Eye (tissue), 1 donor: ENCODE measurements at places on chromosomes 6 and 20.

- no peak for DNase-seq
Measured at GRCh38 chr6:6411115-6411514, 90.7 kb upstream of the F13A1 start.

DNA sequence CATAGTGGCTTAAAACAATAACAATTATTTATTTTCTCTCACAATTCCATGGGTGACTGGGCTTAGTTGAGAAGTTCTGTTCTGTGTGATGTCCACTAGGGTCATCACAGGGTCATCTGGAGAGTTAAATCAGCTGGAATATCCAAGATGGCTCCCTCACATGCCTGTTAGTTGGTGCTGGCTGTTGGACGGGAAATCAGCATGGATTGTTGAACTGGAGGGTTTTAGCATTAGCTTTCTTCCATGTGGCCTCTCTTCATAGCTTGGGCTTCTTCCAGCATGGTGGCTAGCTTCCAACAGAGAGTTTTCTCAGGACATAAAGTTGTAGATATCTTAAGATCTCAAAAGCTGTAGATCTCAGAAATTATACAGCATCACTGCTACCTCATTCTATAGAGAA lies 19.6 kb downstream of the MARCKS start:
- DNase-seq = no peak

GRCh38 chr6:144351379-144352127 lies 66.4 kb downstream of the UTRN start:
- DNase-seq = no peak

GRCh38 chr6:47464052-47464451 lies 13.5 kb upstream of the CD2AP start:
- no peak for DNase-seq

GRCh38 chr20:7375905-7376304 lies 564.4 kb downstream of the HAO1 start:
- peak; percentile 56 for DNase-seq

- DNase-seq = peak; percentile 14
Measured at GRCh38 chr6:147973806-147974205, 368.8 kb upstream of the SASH1 start.

DNA sequence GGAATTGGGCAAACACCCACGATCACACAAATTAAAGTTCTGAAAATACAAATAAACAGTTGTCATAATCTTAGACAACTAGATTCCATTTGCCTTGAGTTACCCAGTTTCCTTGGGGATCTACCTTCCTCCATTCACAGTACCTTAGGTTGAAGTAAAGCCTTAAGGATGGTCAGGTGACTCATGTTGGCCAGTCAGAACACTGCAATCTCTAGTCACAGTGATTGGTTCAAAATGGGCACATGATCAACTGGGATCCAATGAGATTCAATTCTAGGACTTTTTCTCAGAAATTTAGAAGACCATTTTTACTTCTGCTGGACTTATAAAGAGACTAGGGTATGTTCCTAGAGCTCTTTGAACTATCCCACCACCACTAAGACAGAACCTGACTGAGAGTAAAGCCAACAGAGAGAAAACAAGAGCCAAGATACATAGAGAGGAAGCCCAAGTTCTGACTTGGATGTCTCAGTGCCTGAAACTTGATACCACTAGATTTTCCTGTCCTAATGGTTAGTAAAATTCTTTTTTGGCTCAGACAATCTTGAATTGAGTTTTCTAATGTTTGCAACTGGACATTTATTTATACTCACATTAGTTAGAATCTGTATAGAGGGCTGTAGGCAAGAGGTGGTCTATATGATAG lies 8.6 kb upstream of the CLIC5 start:
- no peak for DNase-seq

- DNase-seq = no peak
Measured at GRCh38 chr6:2182251-2182650, 63.2 kb downstream of the GMDS start.

DNA sequence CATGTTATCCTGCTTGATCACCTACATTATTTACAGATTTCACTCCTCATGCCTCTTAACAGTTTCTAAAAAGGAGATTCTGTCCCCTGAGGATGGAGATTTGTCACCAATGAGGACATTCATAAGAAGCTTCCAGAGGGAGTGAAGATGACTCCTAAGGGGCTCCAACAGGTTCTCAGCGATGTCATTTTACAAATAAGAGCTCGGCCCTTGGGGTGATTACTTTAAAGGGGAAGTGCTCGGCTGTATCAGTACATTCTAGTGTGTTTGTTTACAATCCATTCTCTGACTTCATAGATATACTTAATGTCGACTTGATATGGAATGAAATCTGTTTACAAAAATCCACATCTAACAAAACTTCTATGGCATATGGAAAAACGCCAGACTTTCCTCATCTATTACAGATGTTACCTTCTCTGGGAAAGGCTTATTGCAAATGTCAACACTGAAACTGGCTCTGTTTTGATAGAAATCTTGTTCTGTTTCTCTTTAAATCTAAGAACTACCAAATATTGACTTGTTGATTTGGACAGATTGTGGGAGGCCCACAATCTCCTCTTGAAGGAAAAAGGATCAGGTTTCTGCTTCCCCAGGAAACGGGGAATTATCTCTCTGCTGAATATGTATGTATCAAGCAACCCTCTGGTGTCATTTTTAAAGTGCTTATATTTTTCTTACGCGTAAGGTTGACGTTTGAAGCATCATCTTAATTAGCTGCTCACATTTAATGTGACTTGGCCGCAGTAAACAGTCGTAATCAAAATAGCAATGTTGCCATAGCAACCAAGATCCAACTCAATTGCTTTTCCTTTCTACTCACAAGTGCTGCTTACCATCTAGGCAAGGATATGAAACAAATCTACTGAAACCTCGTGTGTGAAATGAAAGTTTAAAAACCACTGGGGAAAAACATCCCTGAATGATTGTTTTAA lies 95.7 kb downstream of the SHLD1 start:
- DNase-seq = peak; percentile 59

GRCh38 chr20:49868964-49869363 lies 46.4 kb downstream of the SPATA2 start:
- no peak for DNase-seq

DNA sequence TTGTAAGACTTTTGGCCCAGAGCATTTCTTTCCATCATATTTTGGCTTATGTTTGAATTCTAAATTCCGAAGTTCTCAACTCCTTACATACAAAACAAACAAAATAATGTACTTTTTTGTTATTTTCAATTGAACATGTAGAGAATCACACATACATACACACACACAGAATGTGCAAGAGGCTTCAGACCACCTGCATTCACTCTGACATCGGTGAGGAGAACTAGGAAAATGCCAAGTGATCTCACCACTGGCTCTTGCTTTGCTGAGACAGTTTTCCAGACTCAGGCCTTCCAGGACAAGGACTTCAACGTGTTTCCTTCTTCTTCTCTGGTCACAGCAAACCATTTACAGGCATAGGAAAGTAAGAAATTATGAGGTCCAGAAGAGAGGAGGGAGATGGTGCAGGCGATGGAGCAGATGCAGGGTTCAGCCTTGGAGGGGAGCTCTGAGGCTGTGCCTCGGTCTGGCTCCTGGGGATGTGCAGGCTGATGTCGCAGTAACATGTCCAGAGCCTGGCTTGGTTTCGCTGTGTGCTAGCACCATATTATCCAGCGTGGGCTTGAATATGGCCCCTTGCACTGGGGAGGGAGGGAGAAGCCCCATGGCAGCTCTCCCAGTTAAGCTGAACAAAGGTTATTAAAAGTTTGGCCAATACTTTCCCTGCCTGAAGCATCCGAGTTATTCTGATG lies 93.4 kb downstream of the DACT2 start:
- peak; percentile 70 for DNase-seq

DNA sequence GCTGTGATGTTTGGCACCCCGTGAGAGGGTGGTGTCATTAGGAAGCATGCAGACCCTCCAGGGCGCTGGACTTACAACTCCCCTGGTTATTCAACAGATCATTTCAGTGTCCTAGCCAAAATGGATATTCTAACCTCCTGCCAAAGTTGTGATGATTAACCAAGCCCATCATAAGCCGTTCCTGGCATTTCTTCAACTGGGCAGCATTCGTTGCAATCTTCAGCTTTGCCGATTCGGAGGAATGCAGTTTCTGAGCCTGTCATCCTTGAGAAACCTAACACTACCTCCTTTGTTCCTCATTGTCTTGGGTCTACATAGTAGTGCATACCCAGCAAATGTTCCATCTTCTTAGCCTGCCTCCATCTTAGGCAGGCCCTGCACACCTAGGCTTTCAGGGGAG lies 79.2 kb upstream of the MAP3K4 start:
- DNase-seq = no peak

- DNase-seq = no peak
Measured at GRCh38 chr20:50153153-50153499, 397 bp downstream of the PEDS1 start.

DNA sequence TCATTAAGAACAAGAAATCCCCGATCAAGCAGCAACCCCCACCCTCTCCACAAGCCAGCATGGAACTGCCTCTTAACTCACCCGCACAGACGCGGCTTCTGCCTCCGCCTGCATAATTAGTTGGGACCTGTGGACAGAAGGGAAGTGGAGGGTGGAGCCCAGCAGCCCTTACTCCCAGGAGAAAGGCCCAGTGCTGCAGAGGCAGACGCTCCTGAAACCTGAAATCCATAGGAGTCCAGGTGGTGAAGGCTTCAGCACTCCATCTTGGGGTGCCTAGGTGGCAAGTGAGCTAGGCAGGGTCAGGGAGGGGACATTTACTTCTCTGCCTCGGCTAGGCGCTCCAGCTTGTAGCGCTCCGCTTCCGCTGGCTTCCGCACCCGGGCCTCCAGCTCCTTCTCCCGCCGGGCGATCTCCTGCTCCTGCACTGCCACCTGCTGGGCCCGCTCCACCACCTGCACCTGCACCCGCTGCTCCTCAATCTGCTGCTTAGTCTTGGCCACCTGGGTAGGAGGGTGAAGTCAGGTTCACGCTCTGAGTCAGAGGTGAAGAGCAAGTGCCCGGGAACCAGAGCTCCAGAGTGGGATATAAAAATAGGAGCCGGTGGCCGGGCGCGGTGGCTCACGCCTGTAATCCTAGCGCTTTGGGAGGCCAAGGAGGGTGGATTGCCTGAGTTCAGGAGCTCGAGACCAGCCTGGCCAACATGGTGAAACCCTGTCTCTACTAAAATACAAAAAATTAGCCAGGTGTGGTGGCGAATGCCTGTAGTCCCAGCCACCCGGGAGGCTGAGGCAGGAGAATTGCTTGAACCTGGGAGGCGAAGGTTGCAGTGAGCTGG lies 10.7 kb downstream of the TUBB start:
- DNase-seq = peak; percentile 83

- no peak for DNase-seq
Measured at GRCh38 chr6:134060491-134061106, 8.2 kb upstream of the SLC2A12 start.

DNA sequence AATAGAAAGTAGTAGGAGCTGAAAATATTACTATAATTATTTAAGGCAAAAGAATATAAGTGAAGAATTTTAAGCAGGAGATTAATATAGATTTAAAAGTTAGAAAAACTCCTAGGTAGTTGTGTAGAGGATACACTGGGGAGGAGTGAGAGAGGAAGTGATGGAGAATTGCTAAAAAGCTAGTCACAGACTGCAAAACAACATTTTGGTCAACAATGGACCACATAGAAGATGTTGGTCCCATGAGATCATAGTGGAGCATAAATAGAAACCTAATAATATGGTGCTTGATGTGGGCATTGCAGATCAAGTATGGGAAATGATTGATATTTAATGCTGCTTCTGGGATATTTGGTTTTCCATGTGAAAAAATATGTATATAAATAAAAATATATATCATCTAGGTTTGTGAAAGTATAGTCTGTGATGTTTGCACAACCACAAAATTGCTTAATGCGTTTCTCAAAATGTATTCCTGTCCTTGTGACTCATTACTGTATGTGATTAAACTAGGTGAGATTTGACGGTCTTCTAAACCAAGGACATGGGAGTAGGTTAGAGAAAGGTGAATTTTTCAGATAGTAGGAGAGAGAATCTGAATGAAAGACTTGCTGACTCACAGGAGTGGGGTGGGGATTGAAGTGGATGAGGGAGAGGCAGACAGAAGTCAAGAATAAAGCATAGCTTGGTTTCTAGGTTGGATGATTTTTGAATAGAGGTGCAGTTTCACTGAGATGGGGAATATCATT lies 174.0 kb downstream of the BCKDHB start:
- no peak for DNase-seq

GRCh38 chr20:49700411-49701185 lies 13.1 kb downstream of the B4GALT5 start:
- no peak for DNase-seq

DNA sequence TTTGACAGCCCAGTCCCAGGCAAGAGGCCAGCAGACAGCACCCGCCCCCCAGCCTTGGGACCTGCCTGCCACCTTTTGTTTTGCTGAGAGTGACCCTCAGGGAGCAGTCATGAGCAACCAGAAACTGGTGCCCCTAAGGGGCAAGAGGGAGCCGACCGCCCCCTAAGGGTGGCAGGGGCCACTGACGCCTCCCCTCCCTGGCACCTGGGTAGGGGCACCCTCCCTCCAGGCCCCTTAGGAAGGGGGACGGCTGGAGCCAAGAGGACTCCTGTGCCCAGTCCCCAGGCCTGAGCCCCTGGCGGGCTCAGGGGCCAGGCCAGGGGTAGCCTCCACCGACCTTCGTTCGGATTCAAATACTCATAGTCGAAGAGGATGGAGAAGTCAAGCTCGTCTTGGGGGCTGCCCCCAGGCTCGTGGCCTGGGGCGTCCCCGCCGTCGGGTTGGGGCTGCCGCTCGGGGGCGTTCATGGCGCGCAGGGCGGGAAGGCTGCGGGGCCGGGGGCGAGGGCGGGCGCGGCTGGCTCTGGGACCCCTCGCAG lies 417 bp downstream of the NFATC2 start:
- DNase-seq = no peak

GRCh38 chr6:158653577-158654354 lies 3.9 kb downstream of the SYTL3 start:
- no peak for DNase-seq

- DNase-seq = no peak
Measured at GRCh38 chr6:119630561-119631192, 281.1 kb upstream of the MAN1A1 start.

GRCh38 chr6:101398716-101399615 lies 5.5 kb downstream of the GRIK2 start:
- DNase-seq = peak; percentile 70

DNA sequence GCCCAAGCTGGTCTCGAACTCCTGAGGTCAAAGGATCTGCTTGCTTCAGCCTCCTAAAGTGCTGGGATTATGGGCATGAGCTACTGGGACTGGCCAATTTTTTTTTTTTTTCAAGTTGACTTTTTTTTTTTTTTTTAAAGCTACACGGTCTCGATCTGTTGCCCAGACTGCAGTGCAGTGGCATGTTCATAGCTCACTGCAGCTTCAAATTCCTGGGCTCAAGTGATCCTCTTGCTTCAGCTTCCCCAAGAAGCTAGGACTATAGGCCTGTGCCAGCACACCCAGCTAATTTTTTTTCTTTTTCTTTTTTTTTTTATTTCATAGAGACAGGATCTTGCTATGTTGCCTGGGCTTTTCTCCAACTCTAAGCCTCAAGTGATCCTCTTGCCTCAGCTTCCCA lies 59.5 kb downstream of the NCOA3 start:
- DNase-seq = no peak
